Central memory CD4-positive, alpha-beta T cell (primary cell): ENCODE measurements at places on chromosomes 7 and 10.
A peak's percentile ranks its signal among the peaks of the same experiment; 100 is the strongest.

- DNase-seq, result no peak
Measured at GRCh38 chr7:361680-362401, 71.9 kb downstream of the FOXL3 start.

- no peak for DNase-seq
Measured at GRCh38 chr7:129591868-129592267, 19.7 kb upstream of the NRF1 start.

GRCh38 chr10:87640043-87640442 is 19.6 kb upstream of the PAPSS2 start:
- DNase-seq, result no peak

GRCh38 chr10:123348691-123349572 is 194.7 kb downstream of the BUB3 start:
- no peak for DNase-seq

DNA sequence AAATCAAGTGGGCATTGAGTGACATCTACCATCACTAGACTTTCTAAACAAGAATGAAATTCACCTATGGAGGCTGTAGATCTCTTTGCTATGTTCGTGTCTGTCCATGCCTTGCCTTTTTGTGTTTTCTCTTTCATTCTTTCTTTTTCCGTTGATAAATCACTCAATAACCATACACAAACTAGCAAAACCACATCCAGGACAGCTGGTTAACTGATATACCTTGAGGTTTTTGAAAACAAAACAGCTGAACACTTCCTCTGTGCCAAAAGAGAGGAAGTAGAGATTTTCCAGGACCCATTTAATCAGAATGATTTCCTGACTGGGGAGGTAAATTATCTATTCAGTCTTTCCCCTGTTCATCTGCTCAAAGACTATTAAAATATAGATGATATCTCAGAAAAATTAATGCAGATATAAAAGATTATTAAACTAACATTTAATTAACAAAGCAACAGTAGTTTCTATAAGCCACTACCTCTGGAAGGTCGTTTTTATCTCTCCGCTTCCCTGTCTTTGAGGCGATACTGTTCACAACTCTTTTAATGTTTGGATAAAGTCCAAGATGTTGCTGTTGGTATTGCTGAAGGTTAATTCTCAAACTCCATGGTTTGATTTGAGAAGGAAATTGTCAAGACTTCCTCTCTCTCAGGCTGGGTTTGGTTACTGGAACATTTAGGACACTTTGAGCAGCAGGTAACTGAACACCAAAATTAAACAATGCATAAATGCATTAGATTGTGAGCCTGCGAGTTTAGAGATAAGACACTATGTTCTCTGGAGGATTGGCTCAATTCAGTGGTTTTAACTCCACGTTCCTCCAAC is 24.4 kb upstream of the C10orf67 start:
- DNase-seq, result peak; percentile 62

GRCh38 chr10:97229322-97230015 is 43.7 kb upstream of the SLIT1 start:
- no peak for DNase-seq

GRCh38 chr10:89399956-89400355 is 7.5 kb downstream of the IFIT1 start:
- DNase-seq, result no peak

GRCh38 chr7:7399707-7400106 is 136.0 kb downstream of the COL28A1 start:
- DNase-seq, result no peak

DNA sequence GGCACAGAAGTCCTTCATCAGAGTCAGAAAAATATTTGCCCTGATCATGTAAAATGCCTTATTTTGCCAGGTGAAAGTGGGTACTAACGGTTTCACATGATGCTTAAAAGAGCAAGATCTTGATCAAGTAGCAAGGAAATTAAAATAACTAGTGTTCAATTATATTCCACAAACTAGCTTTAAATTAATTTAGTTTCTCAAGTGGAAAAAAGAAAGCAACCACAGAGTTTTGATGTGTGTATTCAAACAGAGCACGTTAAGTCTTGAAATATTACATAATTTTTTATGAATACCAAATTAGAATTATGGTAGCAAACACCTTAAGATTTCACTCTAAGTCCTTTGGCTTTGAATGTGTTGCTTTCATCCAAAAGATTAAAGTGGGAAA is 47.3 kb downstream of the PIP4K2A start:
- DNase-seq, result peak; percentile 43

GRCh38 chr10:112643600-112644264 is 196.7 kb downstream of the VTI1A start:
- no peak for DNase-seq

DNA sequence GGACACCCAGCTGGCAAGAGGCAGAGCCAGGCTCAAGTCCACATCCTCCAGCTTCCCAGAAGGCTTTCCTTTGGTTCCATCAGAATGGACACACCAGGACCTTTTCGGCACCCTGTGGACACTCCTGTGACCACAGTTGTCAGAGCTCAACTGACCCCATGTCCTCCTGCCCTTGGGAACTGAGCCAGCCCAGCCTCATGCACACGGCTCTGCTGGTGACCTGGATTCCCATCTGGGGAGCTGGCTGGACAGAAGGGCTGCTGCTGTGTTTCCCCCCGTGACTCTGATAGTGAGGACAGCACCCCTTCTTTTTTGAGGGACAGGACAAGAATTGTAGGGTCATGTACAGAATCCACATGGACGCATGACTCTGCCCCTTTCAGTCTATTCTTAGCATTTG is 289.2 kb downstream of the WDR37 start:
- DNase-seq, result no peak

DNA sequence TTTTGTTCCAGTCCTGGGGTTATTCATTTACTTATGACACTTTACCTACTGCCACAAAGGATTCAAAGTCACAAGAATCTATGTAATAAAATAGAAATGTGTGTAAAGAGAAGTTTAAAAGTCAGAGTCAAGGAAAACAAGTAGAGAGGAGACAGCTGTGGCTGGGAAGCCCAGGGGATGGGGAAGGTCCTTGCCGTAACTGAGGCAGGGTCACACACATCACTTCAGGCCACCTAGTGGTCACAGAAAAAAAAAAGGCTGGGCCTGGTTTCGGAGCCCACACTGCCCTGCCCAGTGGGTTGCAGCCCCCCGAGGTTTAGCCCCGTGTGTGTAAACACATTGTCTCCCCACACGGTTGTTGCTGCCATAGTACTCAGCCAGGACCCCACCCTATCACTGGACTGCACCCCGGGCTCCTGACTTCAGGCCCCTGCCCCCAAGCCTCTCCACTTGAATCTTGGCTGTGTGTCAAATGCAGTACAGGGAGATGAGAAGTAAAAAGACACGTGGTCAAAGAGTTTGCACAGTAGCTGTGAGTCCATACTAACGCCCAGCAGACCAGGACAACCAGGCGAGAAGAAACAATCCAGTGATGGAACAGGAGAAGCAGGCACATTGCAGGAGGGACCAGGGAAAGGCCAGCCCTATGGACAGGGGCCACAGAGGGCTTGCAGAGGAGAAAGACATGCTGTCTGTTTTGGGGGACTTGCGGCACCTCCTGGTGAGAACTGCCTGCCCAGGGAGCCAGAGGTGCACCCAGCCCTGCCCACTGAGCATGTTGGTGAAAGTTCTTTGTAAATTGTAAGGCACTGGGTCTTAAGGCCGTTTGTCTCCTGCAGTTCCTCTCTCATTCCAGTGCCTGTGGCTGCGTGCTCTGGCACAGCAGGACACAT is 91.4 kb upstream of the MACROH2A2 start:
- DNase-seq, result no peak

- no peak for DNase-seq
Measured at GRCh38 chr7:102253973-102254370, 32.7 kb upstream of the SH2B2 start.

GRCh38 chr7:1742555-1743303 is 72.7 kb downstream of the ELFN1 start:
- DNase-seq, result peak; percentile 20

- DNase-seq, result no peak
Measured at GRCh38 chr10:120513307-120513796, 56.3 kb downstream of the PLPP4 start.

DNA sequence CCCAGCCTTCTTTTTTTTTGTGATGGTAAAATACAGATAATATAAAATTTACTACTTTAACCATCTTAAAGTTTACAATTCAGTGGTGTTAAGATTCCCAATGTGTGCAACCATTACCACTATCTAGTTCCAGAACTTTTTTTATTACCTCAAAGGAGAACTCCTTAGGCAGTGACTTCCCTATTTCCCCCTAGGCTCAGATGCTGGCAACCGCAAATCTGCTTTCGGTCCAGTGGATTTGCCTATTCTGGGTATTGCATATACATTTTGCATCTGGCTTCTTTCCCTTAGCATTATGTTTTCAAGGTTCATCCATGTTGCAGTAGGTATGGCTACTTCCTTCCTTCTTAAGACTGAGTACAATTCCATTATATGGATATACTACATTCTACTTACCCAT is 56.5 kb downstream of the AFAP1L2 start:
- DNase-seq, result no peak

GRCh38 chr7:106871793-106872571 is 6.9 kb downstream of the PIK3CG start:
- DNase-seq, result no peak

- no peak for DNase-seq
Measured at GRCh38 chr7:88184848-88185304, 35.0 kb downstream of the SRI start.

DNA sequence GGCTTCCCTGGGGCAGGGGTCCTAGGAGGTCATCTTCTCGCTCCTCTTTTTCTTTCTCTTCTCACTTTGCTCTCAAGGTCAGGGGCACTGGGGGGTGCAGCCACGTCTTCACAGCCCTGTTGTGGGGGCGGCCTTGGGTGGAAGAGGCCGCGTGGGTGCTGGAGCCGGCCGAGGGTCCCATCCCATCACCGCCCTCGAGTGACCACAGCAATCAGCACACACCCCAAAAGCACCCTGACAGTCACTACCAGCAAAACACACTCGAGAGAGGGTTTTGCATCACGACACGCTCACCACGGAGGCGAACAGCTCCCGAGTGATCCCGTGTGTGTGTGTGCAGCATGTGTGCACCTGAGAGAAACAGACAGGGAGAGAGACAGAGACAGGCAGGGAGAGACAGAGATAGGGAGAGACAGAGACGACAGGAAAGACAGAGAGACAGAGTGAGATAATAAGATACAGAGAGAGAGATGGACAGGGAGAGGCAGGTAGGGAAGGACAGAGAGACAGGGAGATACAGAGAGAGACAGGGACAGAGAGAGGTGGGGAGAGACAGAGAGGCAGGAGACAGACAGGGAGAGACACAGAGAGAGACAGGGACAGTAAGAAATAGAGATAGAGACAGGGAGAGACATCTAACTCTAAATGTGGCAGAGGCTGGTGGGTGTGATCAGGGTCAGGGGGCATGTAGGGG is 100.9 kb downstream of the WDR37 start:
- no peak for DNase-seq

GRCh38 chr7:54215424-54215823 is 326.8 kb upstream of the VSTM2A start:
- no peak for DNase-seq

- DNase-seq, result no peak
Measured at GRCh38 chr10:58784361-58784760, 271.7 kb downstream of the BICC1 start.

GRCh38 chr7:115034515-115034914 is 112.6 kb downstream of the MDFIC start:
- no peak for DNase-seq

DNA sequence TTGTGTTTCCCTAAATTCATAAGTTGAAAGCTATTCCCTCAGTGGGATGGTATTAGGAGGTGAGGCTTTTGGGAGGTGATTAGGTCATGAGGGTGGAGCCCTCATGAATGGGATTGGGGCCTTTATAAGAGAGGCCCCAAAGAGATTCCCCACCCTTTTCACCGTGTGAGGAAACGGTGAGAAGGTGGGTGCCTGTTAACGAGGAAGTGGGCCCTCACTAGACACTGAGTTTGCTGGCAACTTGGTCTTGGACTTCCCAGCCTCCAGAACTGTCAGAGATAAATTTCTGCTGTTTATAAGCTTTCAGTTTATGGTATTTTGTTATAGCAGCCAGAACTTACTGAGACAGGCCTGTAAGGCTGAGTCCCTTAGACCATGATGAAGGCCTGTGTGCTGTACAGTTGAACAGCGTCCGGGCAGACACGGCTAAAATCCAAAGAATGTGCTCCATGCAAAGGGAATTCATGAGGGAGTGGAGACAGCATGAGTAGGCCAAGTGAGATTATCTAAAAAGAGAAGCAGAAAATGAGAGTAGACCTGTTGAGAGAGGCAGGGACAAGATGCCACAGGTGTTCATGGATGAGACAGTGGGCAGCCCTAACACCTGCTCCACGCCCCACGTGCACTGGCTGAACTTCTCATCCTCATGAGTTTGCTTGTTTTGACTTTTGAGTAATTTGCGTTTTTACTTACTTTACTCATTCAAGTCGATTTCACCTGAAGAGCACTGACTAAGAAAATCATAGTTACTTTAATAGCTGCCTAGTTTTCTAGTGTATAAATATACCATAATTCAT is 66.9 kb upstream of the SFMBT2 start:
- no peak for DNase-seq

DNA sequence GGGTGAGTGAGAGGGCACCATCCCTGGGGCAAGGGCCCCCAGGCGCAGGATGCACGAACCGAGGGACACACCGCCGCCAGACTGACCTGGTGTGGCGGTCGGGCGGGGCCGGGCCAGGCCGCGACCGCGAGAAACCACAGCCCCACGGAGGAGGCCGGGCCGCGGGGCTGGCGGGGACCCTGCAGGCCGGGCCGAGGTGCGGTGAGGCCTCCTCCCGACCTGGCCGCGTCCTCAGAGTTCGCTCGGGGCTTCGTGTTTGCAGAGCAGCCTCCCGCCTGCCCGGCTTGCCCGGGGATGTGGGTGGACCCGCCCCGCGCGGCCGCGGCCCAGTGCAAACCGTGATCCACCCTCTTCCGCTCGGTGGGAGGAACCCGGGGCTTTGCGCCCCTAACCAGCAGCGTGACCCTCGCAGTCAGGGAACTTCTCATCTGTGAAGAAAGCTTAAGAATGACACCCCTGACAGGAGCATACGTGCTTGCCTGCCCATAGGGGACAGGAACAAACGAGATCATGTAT is 20.6 kb upstream of the HOXA13 start:
- DNase-seq, result no peak

- DNase-seq, result no peak
Measured at GRCh38 chr10:27512548-27512947, 8.4 kb downstream of the RAB18 start.

DNA sequence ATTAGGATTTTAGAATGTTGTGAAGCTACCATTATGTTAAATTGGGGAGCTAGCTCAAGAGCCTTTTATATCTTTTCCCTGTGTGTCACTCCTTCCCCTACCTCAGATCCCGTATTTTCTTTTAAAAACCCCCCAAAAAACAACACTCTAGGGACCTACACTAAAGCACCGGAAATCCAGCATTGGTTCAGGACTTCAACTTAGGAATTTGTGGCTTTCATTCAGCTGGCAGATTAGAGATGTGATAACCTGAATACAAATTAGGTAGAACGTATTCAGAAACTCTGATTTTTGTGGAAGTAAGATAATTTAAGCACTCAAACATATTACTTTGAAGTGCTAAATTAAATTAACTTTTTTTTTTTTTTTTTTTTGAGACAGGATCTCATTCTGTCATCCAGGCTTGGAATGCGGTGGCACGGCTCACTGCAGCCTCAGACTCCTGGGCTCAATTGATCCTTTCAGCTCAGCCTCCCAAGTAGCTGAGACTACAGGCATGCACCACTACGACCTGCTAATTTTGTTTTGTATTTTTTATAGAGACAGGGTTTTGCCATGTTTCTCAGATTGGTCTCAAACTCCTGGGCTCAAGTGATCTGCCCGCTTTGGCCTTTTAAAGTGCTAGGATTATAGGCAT is 6.8 kb downstream of the TBC1D12 start:
- DNase-seq, result no peak
